CD4-positive, alpha-beta T cell treated with Interleukin-15 for 4 hours (primary cell): ENCODE measurements at places on chromosomes 4 and X.

DNA sequence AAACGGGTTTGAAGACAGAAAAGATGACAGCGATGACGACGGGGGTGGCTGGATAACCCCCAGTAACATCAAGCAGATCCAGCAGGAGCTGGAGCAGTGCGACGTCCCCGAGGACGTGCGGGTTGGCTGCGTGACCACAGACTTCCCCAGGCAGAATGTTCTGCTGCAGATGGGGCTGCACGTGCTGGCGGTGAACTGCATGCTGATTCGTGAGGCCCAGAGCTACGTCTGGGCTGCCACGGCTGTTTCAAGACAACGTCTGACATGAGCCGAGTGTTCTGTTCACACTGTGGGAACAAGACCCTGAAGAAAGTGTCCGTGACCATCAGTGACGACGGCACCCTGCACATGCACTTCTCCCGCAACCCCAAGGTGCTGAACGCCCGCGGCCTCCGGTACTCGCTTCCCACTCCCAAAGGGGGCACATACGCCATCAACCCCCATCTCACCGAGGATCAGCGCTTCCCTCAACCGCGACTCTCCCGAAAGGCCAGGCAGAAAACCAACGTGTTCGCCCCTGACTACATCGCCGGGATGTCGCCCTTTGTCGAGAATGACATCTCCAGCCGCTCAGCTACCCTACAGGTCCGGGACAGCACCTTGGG, 319.2 kb upstream of the SLC7A11 start:
- no peak for DNase-seq

DNA sequence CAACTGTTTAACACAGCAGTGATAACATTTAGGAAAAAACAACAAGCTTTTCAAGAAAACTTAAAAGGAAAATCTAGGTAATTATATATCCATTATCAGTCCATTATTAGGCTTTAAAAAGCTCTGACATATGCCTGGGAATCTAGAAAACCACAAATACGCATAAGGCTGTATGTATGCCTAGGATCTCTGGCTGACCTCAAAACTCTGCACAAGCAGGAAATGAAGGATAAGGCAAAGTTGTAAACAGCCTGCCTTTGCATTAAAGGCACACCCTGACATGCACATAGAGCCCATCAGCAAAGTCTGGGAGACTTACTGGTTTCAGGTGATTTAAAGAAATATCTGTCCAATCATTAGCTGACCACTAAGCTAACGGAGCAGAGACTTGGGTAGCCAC, 14.0 kb downstream of the TIMP1 start:
- no peak for DNase-seq

DNA sequence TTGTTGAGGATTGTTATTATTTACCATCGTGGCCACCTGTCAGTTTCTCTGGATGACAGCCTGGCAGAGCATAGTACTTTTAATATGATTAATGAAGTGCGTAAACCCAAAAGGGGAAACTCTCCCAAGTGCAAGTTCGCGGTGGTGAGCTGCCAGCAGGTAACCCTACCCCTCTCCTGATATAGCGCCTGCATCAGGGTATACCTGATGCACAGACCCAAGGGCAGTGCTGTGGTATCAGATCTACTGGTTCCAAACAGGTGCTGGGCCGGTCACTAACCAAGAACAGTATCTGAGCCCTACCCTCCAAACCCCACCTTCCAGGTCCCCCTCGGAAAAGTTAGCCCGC, 1.6 kb downstream of the RNF150 start:
- no peak for DNase-seq

DNA sequence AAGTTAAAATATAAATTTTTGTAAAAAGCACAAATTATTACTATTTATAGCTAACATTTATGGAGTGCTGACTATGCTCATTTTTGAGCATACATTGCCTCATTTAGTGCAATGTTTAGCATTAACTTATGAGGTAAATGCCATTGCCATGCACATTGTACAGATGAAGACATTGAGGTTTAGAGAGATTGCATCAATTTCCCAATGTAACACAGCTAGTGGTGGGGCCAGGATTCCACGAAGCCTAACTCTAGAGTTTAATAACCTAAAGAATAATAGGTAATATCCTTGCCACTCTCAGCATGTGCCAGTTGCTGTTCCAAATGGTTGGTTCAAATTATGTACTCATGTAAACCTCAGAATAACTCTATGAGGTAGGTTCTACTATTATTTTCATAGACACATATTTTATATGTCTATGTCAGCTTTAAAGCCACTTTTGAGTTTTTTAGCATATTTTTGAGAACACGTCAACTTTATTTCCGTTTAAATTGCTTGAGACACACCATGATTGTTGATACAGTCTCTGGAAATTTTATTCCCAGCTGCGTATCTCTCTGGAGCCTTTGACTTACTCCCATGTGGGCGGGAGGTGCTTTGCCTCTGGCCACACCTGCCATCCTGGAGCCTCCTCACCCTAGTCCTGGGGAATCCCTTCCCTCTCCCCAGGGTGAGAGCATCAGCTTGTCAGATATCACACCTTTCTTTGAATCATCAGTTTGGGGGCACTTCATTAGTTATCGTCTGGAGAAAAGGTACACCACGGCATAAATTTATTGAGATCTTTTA, 10.8 kb upstream of the ADH1A start:
- DNase-seq, result no peak

GRCh38 chr4:180106997-180107396, 2136.2 kb upstream of the TENM3 start:
- DNase-seq, result no peak

DNA sequence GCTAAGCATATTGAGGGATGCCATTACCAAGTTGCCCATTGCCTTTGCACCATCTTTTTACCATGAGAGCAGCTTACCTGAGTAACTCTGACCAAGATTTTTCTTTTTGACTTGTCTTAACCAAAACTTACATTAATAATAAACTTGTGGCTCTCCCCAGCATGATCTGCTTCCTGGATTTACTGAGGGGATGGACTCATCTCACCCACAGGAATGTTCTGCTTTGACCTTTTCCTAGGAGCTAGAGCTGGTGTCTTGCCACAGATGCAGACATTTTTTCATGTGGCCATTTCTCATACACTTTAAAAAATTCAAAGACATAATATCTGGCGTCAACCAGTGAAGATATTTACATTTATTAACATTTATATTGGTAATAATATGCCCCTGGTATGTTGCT, 79.2 kb upstream of the EFHC2 start:
- no peak for DNase-seq

GRCh38 chr4:7501873-7502272, 67.1 kb upstream of the PSAPL1 start:
- DNase-seq, result no peak

DNA sequence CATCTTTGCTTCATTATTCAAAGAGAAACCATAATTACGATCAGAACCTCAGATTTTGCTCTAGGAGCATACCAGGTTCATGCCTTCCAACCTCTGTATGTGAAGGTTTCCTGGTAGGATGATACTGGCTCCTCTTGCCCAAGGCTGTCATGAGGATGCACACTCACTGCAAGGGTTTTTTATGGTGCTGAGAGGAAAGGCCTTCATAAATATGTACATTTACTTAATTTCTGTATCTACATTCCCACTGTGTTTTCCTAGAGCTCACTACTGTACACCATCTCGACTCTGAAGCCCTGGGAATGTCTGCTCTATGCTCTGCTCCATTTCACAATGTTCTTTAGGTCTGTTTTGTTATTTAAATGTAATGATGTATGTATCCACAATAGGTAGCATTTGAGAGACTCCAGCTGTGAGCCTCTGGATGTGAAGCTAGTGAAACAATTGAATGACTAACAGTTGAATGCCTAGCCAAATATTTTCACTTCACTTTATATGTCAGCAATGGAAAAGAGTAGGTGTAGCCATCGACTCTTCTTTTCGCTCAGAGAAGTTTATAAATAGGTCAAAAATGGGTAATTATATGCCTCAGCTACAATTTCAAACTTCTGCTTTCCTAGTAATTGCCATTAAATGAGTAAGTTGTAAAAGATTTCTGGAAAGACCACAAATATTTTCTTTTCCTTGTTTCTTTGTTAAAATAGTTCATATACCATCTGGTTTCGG, 228.0 kb downstream of the PALLD start:
- no peak for DNase-seq

DNA sequence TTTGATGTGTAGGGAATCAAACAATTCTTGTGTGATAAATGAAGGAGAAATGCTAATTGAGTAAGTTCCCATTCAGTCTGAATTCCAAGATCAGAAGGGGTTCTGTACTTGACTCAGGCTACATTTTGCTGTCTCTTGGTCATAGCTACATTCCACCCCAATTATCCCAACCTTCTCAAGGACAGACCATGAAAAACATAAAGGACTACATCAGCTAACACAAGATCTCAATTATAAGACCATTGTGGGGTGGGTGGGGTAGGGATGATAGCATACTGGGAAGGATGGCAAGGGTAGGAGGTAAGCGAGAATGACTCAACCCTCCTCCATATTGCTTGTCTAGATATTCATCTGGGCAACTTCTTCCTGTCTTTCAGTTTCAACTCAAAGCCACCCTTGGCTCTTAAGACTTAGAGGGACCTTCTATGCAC, 87.4 kb upstream of the ETNPPL start:
- DNase-seq, result no peak

DNA sequence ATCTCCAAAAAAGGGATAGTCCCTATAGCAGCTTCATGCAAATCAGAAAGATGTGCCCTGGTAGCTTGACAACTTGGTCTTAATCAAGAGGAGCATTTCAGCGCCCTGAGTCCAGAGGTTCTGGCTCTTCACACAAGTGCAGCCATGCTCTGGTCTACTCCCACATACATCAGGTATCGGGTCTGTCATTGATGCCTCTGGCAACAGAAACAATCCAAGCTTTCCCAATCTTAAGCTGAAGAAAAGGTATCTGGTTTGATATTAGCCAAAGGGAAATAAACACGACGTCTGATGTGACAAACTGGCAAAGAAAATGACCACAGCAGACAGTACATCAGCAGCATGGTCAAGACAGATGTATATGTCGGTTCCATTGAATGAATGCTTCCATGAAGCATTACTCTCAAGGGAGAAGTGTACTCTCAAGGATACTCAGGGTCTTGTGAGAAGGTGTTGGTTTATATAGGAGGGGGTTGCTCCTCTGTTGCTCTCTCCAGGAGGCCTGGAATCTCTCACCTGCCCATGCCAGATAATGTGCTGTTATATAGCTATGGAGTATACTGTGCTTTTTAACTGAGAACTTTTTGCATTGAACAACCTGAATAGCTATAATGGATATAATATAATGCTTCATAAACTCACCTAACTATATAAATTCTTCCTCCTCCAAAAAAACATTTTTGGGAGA, 879.6 kb upstream of the PCDH10 start:
- no peak for DNase-seq

DNA sequence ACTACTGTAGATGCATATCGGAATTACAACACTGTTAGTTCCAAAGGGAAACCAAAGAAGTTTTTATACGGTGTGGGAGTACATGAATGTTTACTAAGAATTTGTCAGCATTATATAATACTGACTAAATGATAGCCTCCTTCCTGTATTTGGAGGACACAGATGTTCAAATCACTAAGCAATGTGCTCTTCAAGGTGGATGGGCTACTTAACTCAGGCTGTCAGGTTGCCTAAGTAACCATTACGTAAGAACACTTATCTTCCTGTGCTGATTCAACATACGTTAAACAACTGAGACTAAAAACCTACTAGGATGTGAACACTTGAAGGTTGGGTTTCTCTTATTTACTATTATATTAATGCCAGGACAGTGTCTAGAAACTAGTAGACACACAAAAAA, 81.9 kb upstream of the HPGD start:
- no peak for DNase-seq

- DNase-seq, result no peak
These were observed 33.3 kb downstream of the FRYL start for GRCh38 chr4:48746608-48747362.

- no peak for DNase-seq
These were observed 524.9 kb downstream of the CENPC start for GRCh38 chr4:67020438-67020797.

DNA sequence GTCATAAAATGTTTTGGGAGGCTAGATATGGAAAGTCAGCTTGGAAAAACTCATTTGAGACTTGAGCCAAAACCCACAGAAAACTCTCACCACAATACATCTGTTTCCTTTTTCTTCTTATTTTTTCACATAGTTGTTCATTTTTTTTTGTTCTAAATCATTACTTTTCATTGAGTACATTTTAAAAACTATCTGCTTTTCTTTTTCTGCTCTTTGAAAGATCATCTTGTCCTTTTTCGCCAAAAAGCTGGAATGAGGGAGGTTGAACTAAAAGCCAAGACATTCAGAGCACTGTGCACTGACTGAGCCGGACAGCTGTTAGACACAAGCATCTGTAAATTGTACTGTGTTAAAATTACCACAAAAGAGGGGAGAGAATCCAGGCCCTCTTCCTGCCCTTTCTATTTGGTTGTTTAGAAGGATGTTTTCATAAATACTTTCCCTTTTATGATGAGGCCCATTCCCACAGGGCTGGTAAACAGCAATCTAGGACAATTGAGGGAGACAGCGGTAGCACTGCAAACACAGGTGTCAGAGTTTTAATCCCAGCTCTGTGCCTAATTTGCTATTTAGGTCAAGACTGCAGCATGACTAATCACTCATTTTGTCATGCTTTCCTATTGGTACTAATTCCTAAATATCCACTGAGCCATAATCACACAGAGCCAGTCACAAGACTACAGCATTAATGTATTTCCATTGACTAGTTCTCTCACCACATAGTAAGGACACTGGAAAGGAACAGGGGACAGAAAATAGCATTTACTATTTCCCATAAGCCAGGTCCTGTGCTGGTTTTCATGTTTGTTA, 7.3 kb upstream of the RNF150 start:
- no peak for DNase-seq

DNA sequence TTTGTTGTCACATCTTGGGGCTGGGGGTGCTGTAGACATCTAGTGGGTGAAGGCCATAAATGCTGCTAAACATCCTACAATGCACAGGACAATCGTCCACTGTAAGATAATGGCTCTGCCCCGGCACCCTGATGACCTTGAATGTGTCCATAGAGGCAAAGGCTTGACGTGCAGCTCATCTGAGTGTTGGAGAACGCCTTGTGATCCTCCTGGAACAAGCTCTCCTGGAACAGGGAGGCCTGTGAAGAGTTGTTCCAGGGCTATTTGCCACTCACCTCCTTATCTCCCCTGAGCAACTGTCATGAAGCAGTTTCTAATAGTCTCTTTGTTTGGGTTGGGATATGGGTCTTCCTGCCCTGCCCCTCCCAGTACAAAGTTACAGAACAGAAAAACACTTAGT, 15.2 kb upstream of the PCYT1B start:
- DNase-seq, result no peak

DNA sequence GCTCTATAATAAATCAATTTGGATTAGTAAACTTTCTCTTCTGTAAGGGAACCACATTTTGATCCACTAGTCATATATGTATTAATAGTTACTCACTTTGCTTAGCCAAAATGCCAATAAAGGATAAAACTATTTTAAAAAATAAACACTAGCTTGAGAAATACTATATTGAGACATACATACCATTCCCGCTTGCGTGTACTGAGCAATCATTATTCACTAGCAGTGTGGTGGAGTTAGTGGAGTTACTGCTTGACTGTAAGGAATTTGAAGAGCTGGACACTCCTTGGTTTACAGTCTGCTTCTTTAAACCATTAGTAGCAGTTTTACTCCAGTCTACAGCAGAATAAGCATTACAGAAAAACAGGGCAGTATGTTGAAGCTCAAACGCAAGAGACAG, 10.8 kb upstream of the PHKA2 start:
- no peak for DNase-seq
